ENCODE measurements at places on chromosomes 2 and 18. TPM values are rescaled to one million over a fixed set of nuclear protein-coding genes. Genes with fewer than 3 reads are reported as not detected.

GRCh38 chr18:57819119-57819518 is 16.0 kb upstream of the ATP8B1 start:
- DNase-seq = no peak

DNA sequence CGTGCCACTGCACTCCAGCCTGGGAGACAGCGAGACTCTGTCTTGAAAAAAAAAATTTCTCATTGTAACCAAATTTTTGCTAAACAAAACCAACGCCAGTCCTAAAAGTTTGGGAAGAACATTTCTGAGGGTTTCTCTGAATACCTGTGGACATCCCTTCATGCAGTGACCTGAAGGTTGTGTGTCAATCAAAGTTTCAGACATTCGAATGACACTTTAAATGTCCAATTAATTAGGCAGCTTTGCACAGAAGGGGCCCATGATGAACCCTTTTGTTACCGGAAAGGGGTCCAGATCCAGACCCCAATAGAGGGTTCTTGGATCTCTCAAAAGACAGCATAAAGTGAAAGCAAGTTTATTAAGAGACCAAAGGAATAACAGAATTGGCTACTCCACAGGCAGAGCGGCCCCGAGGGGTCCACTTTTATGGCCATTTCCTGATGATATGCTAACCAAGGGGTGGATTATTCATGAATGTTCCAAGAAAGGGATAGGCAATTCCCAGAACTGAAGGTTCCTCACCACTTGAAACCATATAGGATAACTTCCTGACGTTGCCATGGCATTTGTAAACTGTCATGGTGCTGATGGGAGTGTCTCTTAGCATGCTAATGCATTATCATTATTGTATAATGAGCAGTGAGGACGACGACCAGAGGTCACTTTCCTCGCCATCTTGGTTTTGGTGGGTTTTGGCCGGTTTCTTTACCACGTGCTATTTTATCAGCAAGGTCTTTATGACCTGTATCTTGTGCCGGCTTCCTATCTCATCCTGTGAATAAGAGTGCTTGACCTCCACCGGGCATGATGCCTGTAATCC is 27.5 kb upstream of the HPCAL1 start:
- DNase-seq = no peak

GRCh38 chr2:172288603-172289002 is 138.8 kb upstream of the ITGA6 start:
- no peak for DNase-seq

- DNase-seq = no peak
Measured at GRCh38 chr2:220188031-220188430, 560.6 kb downstream of the SLC4A3 start.

- DNase-seq = peak; percentile 76
Measured at GRCh38 chr2:25672494-25673299, 680 bp downstream of the DTNB start.

- no peak for DNase-seq
Measured at GRCh38 chr2:76197842-76198448, 487.2 kb upstream of the GCFC2 start.

GRCh38 chr2:178277741-178278197 is 83.5 kb downstream of the OSBPL6 start:
- no peak for DNase-seq

DNA sequence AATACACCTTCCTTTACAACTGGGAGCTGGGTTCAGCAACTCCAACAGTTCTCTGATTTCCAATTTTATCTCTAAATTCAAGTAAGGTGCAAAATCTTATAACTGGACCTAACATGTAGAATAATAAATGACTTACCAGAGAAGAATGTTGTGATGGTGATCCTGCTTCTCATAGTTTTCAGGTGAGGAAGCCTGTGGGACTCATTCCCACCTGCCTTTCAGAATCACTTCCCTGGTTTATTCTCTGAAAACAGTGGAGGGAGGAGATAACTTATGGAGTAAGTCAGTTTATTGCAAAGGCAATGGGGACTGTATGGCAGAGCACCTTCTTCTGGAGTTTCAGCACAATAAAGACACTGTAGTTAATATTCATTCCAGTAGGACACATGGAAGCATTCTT is 1188.2 kb upstream of the FAM98A start:
- DNase-seq = no peak

DNA sequence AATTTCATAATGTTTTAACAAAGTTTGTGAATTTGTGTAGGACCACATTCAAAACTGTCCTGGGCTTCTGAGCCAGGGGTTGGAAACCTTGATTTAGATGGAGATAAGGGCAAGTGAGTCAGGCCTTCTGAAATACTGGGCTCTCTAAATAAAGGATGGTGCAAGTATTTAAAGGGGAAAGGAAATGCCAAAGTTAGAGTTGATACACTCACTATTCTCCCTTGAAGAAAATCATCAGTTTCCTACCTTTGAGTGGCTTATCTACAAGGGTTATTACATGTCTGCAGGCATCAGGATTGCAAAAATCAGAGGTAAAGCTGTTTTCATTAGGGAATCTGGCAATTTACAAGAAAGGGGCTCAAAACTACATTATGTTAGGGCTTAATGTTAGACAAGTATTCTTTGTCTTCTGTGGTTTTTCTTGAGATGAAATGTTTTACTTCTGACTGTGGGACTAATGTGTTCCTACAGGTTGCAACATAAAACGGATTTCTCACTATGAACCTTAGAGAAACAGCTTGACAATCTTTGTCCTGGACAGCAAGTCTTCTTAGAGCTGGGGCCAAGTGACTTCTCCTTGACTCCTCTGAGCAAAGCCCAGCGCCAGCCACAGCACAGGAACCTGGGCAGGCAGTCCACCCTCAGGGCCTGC is 31.1 kb downstream of the RNU4ATAC start:
- no peak for DNase-seq

- DNase-seq = no peak
Measured at GRCh38 chr18:76993573-76993972, 139.0 kb downstream of the MBP start.

GRCh38 chr2:5693287-5694201 is 1.4 kb downstream of the SOX11 start:
- DNase-seq = peak; percentile 21

GRCh38 chr18:32343634-32344033 is 127.0 kb downstream of the GAREM1 start:
- DNase-seq = no peak

DNA sequence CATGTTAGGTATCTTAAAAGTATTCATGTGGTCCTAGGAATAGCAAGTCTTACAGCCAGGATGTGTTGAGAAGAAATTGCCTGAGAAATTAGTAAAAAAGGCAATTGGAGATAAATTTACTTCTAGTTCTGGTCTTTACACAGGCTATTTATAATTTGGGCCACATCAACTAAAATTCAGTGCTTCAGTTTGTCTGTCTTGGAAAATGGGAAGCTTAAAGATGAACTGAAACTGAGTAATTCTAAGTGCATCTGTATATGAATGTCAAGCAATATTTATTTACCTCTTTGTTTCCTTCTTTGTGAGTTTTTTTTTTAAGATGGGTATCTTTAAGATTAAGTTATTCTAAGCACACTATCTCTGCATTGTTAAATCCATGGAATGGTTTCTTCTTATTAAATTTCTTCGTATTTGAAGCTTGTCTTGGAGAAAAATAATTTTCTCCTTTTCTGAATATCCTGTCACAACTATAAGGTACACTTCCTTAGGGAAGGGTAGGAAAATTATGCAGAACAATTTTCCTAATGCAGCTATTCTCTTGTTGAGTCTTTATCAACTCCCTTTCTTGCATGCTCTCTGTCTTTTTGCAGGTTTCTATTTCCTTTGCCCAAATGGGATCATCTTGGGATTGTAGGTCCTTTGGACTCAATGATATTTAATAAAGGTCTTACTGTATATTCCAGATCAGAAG is 39.7 kb upstream of the MMADHC start:
- no peak for DNase-seq

GRCh38 chr18:43714343-43715010 is 437.2 kb upstream of the SYT4 start:
- no peak for DNase-seq

DNA sequence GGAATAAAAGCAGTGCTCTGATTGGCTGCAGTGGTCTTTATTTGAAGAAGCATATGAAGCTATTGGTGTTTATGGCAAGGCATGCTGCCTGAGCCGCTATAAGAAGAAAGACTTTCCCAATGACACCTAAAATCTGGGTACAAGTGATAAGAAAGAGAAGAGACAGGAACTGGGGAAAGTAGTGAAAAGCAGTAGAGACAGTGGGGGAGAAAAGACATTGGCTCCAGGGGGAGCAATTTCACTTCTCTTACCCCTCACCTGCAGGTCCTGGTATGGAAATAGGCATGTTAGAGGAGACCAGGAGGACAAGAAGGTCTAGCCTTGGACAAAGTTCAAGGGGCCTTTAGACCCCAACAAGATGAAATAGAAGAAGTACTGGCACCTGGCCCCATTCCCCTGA is 47.1 kb downstream of the PLCL1 start:
- DNase-seq = no peak

- DNase-seq = no peak
Measured at GRCh38 chr18:51988277-51988676, 351.7 kb upstream of the DCC start.

GRCh38 chr18:22300665-22301636 is 116.8 kb downstream of the CTAGE1 start:
- no peak for DNase-seq

GRCh38 chr2:99854236-99854852 is 288.0 kb downstream of the AFF3 start:
- DNase-seq = no peak

GRCh38 chr2:1045109-1045508 is 94.5 kb downstream of the SNTG2 start:
- no peak for DNase-seq

- no peak for DNase-seq
Measured at GRCh38 chr2:227401550-227401949, 13.8 kb upstream of the SCYGR1 start.

GRCh38 chr2:233009661-233010060 is 3.4 kb downstream of the NGEF start:
- DNase-seq = no peak

DNA sequence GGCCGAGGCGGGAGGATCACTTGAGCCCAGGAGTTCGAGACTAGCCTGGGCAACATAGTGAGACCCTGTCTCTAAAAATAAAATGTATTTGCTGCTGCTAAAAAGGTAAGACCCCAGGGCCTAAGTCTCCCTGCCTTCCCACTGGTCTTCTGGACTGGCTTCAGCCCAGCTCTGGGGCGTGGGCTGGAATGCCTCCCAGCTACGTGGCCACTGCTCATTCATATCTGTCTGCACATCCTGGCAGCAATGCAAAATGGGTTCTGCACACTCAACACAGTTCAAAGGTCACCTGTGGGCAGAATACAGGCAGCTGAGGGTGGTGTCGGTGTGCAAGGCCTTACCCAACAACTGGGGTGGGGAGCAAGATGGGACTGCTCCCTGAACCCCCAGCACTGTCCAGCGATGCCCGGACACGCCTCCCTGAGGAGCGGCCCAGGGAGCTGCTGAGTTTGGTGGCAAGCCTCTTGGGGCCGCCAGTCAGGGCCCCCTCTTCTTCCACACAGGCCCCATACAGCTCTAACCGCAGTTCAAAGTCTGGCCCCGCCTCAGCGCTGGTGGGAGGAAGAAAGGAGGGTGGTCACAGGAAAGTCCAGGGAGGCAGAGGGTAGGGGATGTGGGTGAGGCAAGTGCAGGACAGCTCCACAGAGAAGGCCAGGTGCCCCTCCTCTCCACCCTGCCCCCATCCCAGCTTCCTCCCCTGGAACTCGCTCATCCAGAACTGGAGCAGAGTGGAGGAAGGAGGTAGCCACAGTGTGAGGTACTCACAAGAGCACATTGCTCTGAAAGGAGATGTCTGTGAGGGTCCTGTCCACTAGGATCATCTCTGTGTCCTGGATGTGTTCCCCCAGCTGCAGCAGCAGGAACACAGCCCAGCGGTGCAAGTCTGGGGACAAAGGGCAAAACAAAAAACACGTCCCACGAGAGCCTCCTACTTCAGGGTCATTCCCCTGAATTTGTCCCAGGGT is 8.2 kb downstream of the WDR54 start:
- DNase-seq = no peak

DNA sequence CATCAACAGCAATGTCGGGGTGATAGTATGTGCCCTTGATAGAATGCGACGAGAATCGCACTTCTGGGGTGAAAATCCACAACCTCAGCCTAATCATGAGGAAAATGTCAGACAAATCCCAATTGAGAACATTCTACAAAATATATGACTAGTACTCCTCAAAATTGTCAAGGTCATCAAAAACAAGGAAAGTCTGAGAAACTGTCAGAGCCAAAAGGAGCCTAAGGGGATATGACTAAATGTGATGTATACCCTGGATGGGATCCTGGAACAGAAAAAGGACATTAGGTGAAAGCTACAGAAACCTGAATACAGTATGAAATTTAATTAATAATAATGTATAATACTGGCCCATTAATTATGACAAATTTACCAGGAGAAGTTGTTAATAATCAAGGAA is 7.6 kb upstream of the CACNB4 start:
- DNase-seq = no peak

DNA sequence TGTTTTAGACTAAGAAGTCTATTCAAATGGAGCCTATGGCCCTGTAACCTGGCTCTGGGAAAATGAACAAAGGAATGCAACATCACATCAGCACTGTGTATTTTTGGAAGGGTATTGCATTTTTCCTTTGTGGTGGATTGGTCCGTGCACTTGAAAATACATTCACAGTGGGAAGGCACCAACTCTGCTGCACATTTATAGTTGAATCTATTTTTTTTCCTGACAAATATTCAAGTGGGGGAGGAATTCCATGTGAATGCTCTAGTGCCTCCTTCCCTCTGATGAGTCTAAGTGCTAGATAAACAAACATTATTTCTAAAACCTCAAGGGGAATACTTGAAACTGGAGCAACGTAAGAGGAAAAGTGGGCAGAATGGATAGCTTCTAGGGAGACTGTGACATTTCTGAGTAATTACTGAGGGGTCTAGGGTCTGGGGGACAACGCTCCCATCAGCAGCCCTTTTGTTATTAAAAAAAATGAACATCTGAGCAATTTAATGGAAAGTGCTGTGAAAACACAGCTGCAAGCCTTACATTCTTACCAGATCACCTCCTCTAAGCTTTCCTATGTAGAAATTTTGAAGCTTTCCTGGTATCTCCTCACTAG is 208.2 kb downstream of the SLC8A1 start:
- no peak for DNase-seq

GRCh38 chr2:118805064-118805690 is 42.3 kb downstream of the EN1 start:
- DNase-seq = no peak

- no peak for DNase-seq
Measured at GRCh38 chr18:33870059-33870458, 292.0 kb downstream of the ASXL3 start.

ATP6V1B1 gene
- total RNA-seq = not detected

NT5C1B gene
- total RNA-seq = not detected

SLC39A6 gene
- total RNA-seq = 26.7 TPM

ERCC3 gene
- 49.8 TPM for total RNA-seq

COPS9 gene
- 66.2 TPM for total RNA-seq

ERMN gene
- total RNA-seq = 0.27 TPM

MPP4 gene
- total RNA-seq = under 0.01 TPM

SOCS6 gene
- 14.8 TPM for total RNA-seq

IL36RN gene
- not detected for total RNA-seq

LIMS4 gene
- 0.54 TPM for total RNA-seq

EFEMP1 gene
- total RNA-seq = 0.27 TPM

LYG2 gene
- total RNA-seq = not detected

MEP1B gene
- not detected for total RNA-seq

HJURP gene
- total RNA-seq = 1.9 TPM

TMEM17 gene
- 2.4 TPM for total RNA-seq

CDH20 gene
- total RNA-seq = 0.27 TPM

EFHD1 gene
- total RNA-seq = not detected

SCN1A gene
- under 0.01 TPM for total RNA-seq
